ENCODE measurements at places on chromosomes 1 and 21. TPM values are rescaled to one million over a fixed set of nuclear protein-coding genes. Genes with fewer than 3 reads are reported as not detected.

The RNF186 gene
- not detected for total RNA-seq

The PROX1 gene
- 15.6 TPM for total RNA-seq

The TMEM82 gene
- total RNA-seq, result not detected

The C1orf185 gene
- total RNA-seq, result not detected

The ADAMTS5 gene
- 9.8 TPM for total RNA-seq

The LRRC38 gene
- total RNA-seq, result 14.0 TPM

The HSF2BP gene
- 1.0 TPM for total RNA-seq

The OR2L5 gene
- not detected for total RNA-seq

The LCE1C gene
- total RNA-seq, result not detected

The USH2A gene
- total RNA-seq, result 0.10 TPM

The NCDN gene
- 16.1 TPM for total RNA-seq

The PDC gene
- not detected for total RNA-seq

All from tongue (tissue), 3 donors.